ENCODE measurements at places on chromosomes 5 and 9. TPM values are rescaled to one million over a fixed set of nuclear protein-coding genes. Genes with fewer than 3 reads are reported as not detected.

FGF1 gene
- polyA plus RNA-seq: 1.7 TPM

FIBCD1 gene
- polyA plus RNA-seq: 0.11 TPM

ROR2 gene
- 4.0 TPM for polyA plus RNA-seq

ANXA2R gene
- polyA plus RNA-seq: 0.55 TPM

GRCh38 chr5:32559411-32559810 is 25.9 kb upstream of the SUB1 start:
- no peaks in the 10 kb centered on the region for H3K36me3 ChIP-seq
- no peak overlapping the region for H3K4me3 ChIP-seq
- H3K4me1 ChIP-seq: no peaks in the 10 kb centered on the region
- H3K27me3 ChIP-seq: no peaks in the 10 kb centered on the region

RASEF gene
- polyA plus RNA-seq: 0.56 TPM

ZNF454 gene
- polyA plus RNA-seq: 2.0 TPM
